Amygdala (tissue), 56 donors: ENCODE measurements at places on chromosomes 12 and 14.

GRCh38 chr14:25150934-25151790, 101.2 kb upstream of the STXBP6 start:
- no peak for DNase-seq

- DNase-seq: no peak
These were observed 18.6 kb downstream of the LGMN start for GRCh38 chr14:92729634-92730358.

- DNase-seq: no peak
These were observed 20.6 kb upstream of the BDKRB1 start for GRCh38 chr14:96235426-96235825.

DNA sequence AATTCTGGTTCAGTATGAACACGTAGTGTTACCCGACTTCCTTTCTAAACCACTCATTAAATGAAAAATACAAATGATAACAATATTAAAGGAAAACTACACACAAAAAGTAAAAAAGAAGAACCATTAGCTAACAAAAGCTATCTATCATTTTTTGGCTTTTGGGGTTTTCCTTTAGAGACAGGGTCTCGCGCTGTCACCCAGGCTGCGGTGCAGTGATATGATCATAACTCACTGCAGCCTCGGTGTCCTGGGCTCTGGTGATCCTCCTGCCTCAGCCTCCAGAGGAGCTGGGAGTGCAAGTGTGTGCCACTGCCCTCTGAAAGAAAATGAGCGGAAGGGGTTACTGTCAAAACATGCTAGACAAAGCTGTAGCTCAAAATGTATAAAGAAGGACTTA, 238.2 kb upstream of the AVPR1A start:
- no peak for DNase-seq

- DNase-seq: no peak
These were observed 40.8 kb downstream of the ANO6 start for GRCh38 chr12:45256721-45257120.

GRCh38 chr12:109586385-109587296, 13.0 kb downstream of the MVK start:
- no peak for DNase-seq
